ENCODE measurements at places on chromosomes 13 and 19. TPM values are rescaled to one million over a fixed set of nuclear protein-coding genes. Genes with fewer than 3 reads are reported as not detected.

DNA sequence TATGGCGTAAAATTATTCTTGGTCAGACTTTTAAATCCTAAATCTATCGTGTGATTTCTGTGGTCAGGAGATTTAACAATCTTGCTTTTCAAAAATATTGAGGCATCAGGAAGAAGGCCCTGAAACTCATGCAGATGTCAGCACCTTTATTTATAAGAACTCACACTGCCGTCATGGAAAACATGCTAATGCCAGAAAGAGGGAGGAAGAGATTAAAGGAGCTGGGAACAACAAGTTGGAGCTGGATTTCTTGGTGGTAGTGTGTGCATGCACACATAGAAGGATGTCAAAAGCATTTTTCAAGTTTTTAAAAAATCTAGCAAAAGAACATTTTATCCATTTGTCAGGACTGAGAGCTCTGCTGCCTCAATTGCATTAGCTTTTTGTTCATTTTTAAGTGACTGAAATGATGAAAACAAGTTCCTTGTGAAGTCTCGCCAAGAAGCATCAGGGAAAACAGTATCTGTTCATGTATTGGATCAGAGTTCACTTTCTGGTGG, 342.5 kb downstream of the SPRY2 start:
- DNase-seq, result no peak

KIRREL2 gene
- 0.12 TPM for total RNA-seq

GRCh38 chr19:13044231-13044836, 49.1 kb downstream of the NFIX start:
- DNase-seq, result no peak

DNA sequence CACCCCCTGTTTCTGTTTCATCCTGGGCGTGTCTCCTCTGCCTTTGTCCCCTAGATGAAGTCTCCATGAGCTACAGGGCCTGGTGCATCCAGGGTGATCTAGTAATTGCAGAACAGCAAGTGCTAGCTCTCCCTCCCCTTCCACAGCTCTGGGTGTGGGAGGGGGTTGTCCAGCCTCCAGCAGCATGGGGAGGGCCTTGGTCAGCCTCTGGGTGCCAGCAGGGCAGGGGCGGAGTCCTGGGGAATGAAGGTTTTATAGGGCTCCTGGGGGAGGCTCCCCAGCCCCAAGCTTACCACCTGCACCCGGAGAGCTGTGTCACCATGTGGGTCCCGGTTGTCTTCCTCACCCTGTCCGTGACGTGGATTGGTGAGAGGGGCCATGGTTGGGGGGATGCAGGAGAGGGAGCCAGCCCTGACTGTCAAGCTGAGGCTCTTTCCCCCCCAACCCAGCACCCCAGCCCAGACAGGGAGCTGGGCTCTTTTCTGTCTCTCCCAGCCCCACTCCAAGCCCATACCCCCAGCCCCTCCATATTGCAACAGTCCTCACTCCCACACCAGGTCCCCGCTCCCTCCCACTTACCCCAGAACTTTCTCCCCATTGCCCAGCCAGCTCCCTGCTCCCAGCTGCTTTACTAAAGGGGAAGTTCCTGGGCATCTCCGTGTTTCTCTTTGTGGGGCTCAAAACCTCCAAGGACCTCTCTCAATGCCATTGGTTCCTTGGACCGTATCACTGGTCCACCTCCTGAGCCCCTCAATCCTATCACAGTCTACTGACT, at the start of gene KLK3:
Gene KLK3 (plus strand): TSS at position 280 of the 775 bp plus-strand sequence. CDS start 41 bp downstream, at position 321.
- no peak for DNase-seq
